ENCODE measurements at places on chromosomes 11 and 22. TPM values are rescaled to one million over a fixed set of nuclear protein-coding genes. Genes with fewer than 3 reads are reported as not detected.

The OR52I2 gene
- not detected for total RNA-seq

The CCDC34 gene
- 6.7 TPM for total RNA-seq

The MALAT1 gene
- 797 TPM for total RNA-seq

The KCNC1 gene
- not detected for total RNA-seq
